ENCODE measurements at places on chromosomes 2 and 18.

GRCh38 chr2:177568893-177569292 lies 176.3 kb downstream of the AGPS start:
- no peak for DNase-seq

GRCh38 chr18:59140302-59140885 lies 710 bp downstream of the SEC11C start:
- peak; percentile 67 for DNase-seq

DNA sequence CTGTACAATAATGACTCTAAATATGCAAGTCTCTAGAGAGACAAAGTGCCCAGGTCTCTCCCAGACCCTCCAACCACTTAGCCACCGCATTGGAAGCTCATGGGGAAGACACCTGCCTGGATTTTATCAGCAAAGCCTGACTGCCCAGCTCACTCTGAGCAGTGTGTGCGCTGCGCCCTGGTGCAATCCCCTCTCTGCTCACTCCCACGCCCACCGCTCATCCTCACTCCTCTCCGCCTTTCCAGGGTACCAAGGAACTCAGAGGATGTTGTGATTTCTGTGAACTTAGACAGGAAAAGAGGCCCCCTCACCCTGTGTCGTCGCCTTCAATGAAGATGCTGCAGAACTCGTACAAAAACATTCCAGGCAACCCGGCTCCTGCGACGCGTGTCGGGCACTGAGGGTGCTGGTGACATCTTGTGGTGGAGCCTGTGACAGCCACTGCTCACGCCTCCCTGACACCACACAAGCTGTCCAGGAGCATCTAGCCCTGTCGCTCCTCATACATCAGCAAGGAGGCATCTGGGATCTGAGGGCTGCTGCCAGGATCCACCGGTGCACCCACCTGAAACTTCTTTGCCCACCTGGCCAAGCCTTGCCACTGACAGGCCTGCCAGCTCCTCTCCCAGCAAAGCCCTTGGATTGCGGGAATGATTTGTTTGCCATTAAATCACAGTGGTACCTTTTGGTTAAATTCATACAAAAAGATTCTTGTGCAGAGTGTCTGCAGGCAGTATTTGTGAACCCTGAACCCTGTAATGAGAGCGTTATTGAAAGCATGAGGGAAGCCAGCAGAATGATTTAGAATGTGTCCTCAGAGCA lies 220.4 kb downstream of the ZNF516 start:
- no peak for DNase-seq

GRCh38 chr18:74760026-74760425 lies 162.4 kb downstream of the ZNF407 start:
- DNase-seq = no peak

DNA sequence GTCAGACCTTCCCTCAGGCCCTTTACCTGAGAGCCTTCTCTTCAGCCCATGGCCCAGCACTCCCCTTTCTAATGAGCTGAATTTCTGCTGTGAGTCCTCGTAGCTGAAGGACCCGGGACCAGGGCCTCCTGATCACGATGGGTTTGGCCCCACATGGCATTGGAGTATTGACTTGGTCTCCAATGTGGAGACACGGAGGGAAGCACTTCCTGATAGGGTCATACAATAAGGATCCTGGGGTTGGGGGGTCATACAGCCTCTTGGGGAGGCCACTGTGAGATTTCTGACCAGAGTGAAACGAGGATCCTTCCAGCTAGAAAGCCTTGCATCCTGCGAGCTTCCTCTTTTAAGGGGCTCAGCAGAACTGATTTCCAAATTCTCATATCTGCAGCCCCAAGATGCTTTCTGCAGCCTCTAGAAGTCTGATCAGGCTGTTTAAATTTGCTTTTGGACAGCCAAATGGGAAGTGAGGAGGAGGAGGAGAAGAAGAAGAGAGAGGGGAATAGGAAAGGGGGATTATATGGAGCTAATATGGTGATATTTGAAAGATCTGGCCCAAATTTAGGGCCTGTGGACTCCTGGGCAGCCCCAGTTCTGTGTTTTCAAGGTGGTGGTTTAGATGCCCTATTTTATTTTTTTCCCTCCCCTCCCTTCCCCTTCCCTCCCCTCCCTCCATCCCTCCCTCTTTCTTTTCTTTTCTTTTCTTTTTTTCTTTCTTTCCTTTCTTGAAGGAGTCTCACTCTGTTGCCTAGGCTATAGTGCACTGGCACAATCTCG lies 38.9 kb downstream of the RHOB start:
- DNase-seq = no peak

DNA sequence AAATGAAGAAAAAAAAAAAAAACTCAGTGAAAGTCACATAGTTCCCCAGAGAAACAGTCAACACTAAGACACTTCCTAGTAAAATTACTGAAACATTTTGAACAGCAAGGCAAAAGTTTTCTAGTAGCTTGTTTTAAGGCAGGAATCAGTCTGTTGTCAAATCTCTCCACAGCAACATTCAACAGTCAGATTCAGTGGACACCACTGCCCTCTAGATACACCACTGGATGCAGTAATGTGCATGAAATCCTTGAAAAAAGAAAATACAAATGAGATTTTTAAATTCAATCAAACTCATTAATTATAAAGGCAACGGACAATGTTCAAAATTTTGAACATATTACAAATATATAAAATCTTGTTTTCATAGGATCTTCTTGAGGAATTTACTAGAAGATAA lies 46.4 kb downstream of the GRB14 start:
- DNase-seq = no peak

GRCh38 chr2:58620896-58621295 lies 379.8 kb upstream of the FANCL start:
- DNase-seq = no peak

- DNase-seq = peak; percentile 19
These were observed 541.0 kb upstream of the ZEB2 start for GRCh38 chr2:145060876-145061275.

DNA sequence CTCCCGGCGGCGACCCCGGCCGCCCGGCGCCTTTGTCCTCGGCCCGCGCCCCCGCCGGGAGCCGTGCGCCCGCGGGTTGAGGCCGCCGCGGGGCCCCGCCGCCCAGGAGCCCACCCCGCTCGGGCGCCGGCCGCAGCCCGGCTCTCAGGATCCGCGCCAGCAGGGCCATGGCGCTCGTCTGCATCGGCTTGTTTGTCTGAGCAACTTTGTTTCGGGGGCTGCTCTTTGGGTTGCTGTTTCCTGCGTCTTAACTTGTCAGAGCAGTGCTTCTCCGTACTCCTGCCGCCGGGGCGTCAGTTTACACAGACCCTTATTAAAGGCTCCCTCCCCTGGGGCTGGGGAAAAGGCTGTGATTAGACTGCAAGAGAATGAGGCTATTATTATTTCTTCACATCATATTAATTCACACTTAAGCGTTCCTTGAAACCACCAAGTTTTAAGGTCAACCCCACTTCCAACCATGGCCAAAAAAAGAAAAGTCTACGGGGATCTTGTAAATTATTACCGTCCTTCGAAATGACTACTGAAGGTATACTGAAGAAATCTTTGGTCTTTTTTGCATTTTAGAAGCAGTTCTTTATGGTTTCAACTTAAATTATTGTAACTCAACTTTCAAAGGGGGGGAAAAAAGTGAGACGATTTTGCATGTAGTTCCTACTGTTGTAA lies at the start of gene CYP27C1:
TSS of gene CYP27C1 (minus strand) at position 198 of the 666 bp plus-strand sequence. CDS start at position 169, 29 bp downstream.
- no peak for DNase-seq

GRCh38 chr18:24227977-24228666 lies 89.3 kb downstream of the CABYR start:
- peak; percentile 54 for DNase-seq

DNA sequence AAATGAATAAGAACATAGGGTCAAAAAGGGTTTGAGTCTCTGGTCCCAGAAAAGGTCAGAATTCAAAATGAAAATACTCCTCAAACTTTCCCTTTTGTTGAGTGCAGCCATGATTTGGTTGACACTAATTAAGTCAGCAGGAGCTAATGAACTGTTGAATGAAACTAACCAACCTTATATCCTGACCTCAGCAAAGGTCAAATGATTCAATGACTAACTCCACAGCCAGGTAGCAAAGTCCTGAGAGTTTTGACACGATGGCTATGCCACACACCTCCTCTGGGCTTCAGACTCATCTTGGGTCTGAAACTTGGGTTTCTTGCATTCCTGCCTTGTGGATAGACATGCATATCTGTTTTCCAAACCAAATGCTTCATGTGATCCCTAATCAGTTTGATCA lies 172.3 kb downstream of the INO80D start:
- no peak for DNase-seq

- peak; percentile 82 for DNase-seq
These were observed 154.6 kb downstream of the CCDC74A start for GRCh38 chr2:131682122-131682944.

GRCh38 chr2:240568678-240569522 lies 616 bp downstream of the RNPEPL1 start:
- peak; percentile 88 for DNase-seq

DNA sequence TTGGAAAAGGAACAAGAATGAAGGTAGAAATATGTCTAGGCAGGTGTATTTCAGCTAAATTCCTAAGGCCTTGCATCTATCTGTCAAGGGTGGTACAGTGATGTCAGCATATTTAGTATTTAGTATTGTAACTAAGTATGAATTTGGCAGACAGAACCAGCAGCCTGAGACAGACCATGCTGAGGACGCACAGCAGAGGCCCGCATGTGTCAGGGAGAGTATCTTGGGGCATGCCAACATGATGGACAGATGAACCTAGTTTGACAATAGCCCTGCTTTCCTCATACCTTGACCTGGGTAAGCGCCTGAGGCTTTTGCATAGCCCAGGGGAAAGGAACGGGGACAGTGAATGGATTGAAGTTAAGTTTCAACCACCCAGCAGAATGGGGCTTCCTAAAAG lies 33.8 kb upstream of the OSR1 start:
- no peak for DNase-seq

- no peak for DNase-seq
These were observed 206.4 kb upstream of the SMAD2 start for GRCh38 chr18:48136827-48137373.

GRCh38 chr2:238203094-238203972 lies at the start of gene ILKAP:
ILKAP (minus strand) TSS chr2:238203695; CDS start chr2:238203553, 142 bp downstream.
- peak; percentile 80 for DNase-seq

GRCh38 chr2:238117199-238118154 lies 17.3 kb downstream of the ESPNL start:
- peak; percentile 10 for DNase-seq

DNA sequence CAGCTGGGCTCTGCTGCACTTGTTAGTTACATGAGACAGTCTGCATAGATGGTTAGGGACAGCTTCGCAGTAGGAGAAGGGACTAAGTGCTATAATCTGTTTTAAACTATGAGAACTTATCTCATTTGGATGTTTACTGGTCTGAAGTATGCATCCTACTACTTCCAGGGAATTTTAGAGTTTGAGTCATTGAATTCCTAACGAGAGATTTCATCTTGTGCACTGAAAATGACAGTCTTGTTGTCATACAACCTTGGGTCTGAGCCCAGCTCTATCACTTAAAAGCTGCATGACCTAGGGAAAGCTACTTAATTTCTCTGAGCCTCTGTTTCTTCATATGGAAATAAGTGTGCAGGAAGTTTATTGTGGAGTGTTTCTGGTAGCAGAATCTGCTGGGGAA lies 78.4 kb downstream of the TRIM43 start:
- peak; percentile 59 for DNase-seq

- DNase-seq = no peak
These were observed 33.3 kb downstream of the RAB31 start for GRCh38 chr18:9741406-9741792.

DNA sequence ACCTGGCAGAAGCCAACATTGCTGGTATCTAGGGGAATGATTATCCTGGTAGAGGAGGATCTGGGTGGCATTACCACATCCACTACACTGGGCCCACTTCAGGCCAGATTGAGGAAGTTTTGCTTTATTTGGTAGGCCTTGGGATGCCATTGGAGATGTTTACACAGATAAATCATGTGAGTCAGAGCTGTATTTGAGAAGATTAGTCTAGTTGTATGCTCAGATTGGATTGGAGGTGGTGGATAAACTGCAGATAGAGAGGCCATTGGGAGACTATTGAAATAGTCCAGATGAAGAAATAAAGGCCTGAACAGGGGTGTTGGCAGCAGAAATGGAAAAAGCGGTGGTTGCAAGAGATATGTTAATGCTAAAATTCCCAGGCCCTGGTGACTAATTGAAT lies 81.5 kb downstream of the EFEMP1 start:
- peak; percentile 65 for DNase-seq

DNA sequence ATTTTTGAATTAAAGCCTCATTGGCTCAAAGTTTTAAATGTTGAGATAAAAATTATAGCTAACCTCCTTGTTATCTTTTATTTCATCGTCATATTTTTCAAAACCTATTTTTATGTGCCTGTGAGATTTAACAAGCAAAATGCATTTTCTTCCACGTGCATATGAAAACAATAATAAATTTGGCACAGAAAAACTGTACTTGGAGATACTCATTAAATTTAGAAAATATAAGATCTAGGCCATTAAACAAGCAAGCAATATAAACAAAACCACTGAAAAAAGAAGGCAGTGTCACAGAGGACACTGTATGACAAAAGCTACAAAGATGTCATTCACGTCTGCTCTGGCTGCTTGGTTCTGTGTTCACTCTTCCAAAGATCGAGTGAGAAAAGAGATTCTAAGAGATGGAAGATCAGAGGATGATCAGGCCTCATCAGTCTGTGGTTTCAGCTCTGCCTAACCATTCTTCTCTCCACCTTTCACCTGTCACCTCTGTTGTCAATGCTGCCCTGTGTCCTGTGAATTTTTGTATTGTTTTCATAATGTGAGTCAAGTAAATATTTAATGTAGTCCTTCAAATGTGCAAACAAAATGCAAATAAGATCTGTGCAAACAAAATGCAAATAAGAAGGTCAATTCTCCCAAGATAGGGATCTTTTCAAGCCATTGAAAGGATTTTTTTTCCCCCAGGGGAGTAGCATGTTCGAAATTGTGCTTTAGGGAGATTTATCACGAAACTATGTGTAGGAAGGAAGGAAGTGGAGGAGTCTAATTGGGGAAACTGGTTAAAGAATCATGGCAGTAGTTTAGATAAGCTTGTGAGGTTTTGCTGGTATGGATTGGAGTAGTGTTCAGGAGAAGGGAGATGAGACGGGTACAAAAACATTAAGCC lies 138.7 kb upstream of the RBMS1 start:
- no peak for DNase-seq

- DNase-seq = no peak
These were observed 48.8 kb upstream of the LCLAT1 start for GRCh38 chr2:30398084-30398873.

DNA sequence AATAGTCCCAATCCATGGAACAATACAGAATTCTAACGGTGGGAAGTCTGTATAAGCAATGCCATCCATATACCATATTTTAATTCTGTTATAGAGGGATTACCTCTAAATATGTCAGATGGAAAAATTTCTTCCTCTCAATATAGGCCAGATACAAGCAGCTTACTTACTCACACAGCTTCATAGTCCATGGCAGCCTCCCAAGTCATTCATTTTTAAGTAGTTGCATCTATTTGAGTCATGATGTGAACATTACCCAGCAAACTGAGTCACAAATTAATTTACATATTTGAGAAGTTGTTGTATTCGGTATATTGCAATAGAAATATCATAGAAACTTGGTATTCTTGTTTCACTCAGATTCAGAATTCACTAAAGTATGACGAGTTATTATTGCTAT lies 20.3 kb downstream of the TBR1 start:
- peak; percentile 94 for DNase-seq

DNA sequence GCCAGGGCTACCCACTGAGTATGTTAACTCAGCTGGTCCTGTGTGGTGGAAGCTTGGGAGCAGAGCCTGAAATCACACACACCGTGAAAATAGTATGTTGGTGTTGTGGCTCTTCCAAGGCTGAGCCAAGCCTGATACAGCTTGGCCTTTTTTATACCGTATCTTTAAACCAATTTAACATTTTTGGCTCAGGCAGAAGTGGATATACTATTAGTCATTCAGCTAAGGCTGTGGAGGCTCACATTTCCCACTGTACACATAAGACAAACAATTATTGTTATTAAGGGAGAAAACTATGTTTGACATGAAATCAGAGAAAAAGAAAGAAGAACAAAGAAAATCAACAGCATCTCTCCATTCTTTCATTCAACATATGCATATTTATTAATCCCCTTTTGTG lies 159.0 kb downstream of the BCL11A start:
- DNase-seq = peak; percentile 24
